ENCODE measurements at places on chromosomes 1 and 21.

- DNase-seq, result no peak
Measured at GRCh38 chr1:83693427-83694126, 305.4 kb downstream of the TTLL7 start.

DNA sequence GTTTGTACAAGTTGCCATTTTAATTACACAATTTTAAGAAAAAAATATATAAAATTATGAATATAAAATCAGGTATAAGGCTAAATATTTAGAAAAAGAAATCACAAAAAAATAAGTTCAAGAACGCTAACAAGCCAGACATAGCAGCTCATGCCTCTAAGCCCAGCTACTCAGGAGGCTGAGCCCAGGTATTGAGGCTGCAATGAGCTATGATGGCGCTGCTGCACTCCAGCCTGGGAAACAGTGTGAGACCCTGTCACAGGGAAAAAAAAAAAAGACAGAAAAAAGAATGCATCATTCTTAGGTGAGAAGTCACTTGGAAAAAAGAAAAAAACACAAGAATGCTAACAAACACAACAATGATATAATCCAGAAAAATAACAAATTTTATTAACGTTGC lies 112.3 kb upstream of the PRDX6 start:
- DNase-seq, result no peak

GRCh38 chr1:246680696-246681130 lies 43.5 kb upstream of the SCCPDH start:
- no peak for DNase-seq

- no peak for DNase-seq
Measured at GRCh38 chr1:84174051-84174556, 30.0 kb downstream of the PRKACB start.

DNA sequence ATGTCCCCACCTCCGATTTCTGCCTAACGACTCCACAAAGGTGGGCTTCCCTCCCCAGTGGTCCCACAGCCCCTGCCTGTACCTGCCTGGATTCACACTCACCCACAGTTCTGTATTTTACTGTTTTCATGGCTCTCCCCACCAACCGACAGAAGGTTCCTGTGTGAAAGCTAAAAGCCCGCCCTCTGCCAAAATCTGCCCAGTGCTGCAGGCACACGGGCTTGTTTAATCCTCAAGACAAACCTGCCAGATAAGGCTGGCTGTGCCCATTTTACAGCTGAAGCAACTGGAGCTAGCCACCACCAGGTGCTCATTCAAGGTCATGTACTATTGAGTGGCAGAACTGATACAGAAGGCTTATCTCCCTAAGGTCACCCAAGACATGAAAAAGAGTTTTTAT lies 114.5 kb downstream of the HIVEP3 start:
- DNase-seq, result no peak

GRCh38 chr1:172287208-172287607 lies 133.3 kb upstream of the C1orf105 start:
- DNase-seq, result no peak

- DNase-seq, result no peak
Measured at GRCh38 chr1:248143311-248143710, 1.6 kb upstream of the OR2M5 start.

GRCh38 chr21:41580758-41581554 lies 73.0 kb upstream of the TMPRSS2 start:
- DNase-seq, result no peak

- DNase-seq, result no peak
Measured at GRCh38 chr1:43783096-43783670, 75.8 kb downstream of the ST3GAL3 start.

DNA sequence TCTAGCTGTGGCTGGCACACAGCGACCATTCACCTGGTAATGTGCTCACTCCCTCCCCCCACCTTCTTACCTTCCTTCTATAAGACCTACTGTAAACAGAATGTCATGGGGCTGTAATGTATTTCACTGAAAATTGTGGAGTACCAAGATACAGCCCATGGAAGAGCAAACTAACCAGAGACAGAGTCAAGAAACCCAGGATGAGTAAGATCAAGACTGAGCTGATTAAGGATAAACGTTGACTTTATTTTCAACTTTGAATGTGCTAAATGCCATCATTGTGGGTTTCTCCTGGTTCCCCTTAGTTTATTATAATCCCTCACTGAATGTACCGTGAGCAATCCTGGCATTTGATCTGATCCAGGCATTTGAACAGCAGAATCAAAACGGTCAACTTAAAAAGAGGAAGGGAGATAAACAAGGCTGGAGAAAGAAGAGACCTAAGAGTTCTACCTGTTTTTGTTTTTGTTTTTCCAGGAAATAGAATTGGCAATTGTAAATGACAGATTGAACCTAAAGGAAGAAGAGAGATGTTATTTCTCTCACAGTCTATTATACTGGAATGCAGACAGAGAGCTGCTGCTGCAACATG lies 16.1 kb upstream of the ATP1B1 start:
- no peak for DNase-seq

- no peak for DNase-seq
Measured at GRCh38 chr1:159927211-159927848, 2.0 kb upstream of the TAGLN2 start.

DNA sequence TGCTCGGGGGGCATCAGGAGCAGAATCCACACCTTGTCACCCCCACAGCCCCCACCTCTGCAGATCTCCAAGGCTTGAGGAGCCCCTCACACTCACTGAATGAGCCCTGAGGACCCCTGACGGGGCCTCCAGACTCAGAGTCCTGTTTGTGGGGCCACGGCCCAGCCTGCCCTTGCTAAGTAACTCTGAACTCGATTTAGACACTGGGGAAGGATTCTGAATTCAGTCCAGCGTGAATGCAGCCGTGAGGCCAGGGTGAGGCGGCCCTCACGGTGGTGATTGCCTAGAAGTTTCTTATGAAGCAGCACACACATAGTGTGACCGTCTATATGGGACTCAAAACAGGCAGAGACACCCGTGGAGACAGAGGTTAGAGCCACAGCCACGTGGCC lies 58.9 kb upstream of the ADARB1 start:
- no peak for DNase-seq

DNA sequence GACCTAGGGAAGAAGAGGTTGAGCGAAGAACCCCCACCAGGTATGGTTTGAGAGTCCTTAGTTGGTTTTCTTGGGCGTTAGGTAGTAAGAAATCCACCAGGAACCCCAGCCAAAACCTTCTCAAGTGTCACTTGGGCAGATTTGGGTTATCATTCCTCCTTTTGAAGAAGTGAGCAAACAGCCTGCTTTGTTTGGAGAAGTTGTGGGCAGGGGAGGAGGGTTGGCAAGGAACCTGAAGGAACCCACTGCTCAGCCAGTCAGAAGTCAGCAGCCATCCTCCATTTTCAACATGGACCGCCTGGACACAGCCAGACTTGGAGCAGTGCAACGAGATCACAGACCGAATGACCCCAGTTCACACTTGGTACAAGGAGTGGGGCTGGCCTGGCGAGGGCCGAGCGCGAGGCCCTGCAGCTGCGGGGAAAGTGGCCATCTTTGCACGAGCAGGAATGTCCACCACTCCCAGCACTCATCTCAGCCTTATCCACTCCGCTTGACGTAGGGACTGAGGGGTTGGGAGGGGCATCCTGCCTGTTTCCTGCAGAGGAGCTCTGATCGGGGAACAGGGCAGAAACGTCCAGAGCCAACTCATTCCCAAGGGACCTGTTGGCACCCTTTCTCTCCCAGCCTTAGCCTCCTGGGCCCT lies 7.2 kb downstream of the ADPRS start:
- no peak for DNase-seq

- no peak for DNase-seq
Measured at GRCh38 chr1:211472724-211473123, 19.2 kb downstream of the RD3 start.

DNA sequence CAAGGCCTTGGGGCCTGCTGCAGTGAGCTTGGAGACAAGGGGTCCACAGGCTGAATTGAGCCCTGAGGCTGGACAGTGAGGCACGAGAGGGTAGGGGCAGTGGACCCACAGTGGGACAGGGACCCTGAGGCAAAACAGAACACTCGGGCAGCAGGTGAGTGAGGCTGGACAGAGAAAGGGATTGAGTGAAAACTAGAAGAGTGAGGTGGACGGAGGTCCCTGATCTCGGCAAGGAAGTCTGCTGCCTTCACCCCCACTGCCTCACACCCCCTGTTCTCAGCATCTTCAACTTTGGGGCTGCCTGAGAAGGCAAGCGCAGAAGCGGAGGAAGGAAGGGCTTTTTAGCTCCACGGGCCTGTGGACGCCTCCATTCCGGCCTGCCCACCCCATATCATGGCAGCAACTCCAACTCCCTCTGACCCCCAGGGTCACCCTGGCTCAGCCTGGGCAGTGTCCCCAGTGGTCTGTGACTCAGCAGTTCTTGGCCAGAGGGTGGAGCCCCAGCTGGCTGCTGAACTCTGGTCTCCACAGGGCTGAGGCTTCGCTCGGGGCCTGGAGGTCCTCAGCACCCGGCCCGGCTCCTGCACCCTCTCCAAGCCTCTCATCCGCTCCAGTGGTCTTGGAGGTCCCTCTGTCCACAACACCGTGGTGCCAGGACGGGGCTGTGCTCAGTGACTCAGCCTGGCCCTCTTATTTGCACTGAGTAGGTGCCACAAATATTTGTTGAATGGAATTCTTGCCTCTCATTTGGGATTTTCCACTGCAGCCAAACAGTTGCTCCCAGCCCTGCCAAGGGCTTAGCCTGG lies 60.0 kb upstream of the EPS8L3 start:
- DNase-seq, result no peak

- no peak for DNase-seq
Measured at GRCh38 chr1:66580081-66580480, 46.1 kb downstream of the SGIP1 start.

DNA sequence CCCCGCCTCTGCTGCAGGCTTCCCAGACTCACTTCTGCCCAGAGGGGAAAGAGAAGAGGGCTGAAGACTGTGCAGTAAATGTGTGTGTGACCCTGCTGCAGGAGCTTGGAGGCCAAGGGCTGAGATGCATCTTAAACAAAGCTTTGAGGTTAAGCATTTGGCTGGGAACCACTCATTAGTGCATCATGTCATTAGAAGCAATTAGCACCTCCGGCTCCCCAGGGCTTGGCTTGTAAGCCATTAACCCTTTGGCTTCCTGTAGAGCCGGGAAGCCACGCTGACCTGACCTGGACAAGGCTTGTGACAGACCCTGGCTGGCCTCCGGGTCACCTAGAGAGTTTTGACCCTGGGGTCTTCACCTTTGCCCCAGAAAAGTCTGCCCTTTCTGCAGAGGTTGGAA lies 77.0 kb downstream of the CSMD2 start:
- no peak for DNase-seq

GRCh38 chr1:223707256-223708000 lies 4.9 kb upstream of the CAPN2 start:
- no peak for DNase-seq

DNA sequence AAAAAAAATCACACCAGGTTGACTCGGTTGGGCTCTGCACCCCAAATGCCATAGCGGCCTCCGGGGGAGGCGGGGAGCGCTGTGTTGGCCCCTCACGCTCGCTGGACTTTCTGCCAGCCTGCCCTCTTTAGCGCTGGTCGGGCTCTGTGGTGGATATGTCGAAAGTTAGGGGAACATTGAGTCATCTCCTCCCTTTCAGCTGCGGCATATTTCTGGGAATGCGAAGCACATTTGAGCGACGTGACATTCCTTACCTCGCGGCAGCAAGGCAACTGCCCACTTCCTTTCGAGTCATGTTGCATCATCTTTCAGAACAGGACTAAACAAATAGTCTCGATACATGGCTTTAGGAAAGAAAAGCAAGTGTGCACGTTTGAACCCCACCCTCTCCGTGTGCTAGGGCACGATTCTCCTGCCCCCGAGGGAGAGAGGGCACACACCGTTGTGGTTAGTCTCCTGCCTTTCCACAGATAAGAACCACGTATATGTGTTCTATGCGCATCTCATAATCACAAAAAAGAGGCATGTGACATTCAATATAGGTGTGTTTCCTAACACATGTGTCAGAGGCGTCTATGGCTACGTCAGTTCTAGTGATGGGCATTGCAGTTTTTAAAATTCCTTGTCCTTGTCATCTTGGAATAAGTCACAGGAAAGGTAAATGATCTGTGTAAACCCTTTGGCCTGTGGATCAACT lies 105.9 kb upstream of the SLC45A1 start:
- DNase-seq, result no peak

- DNase-seq, result no peak
Measured at GRCh38 chr1:6105218-6105679, 59.6 kb downstream of the KCNAB2 start.

DNA sequence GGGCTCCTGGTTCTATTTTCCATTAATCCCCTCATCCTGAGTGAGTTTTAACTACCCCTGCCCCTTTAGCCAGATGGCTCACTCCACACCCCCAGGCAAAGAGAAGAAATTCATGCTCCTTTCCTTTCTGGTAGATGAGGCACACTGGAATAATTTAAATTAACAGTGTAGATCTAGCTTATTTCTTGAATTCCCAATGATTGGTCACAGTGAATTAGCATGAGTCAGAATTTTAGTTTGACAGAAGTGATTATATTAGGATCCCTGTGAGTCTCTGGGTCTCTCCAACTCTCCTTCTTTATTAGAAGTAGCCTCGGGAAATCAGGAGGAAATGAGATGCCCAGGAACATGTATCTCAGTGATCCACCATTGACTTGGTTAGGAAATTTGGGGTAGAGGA lies 103.1 kb upstream of the KAZN start:
- DNase-seq, result no peak

- no peak for DNase-seq
Measured at GRCh38 chr1:157937744-157938143, 55.7 kb upstream of the KIRREL1 start.

DNA sequence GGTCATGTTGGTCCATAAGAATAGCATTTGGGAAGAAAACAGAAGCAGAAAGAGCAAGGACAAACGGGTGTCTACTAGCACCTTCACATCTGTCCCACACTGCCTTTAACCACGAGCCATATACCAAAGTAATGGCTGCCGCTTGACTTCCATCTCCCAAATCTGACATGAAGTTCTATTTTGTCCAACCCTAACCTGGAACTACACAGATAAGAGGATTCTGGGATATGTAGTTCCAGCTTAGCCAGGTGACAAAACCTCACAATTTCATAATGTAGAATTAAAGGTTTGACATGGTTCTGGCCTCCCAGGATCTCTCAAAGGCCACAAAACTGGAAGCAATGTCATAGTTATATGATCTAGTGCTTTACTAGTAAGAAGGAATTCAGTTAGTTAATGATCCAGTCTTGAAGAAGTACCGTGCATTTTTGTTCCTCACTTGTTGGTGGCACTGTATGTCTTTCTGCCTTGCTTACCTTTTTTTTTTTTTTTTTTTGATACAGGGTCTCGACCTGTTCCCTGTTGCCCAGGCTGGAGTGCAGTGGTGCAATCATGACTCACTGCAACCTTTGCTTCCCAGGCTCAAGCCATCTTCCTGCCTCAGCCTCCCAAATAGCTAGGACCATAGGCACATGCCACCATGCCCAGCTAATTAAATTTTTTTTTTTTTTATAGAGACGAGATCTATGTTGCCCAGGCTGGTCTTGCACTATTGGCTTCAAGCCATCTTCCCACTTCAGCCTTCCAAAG lies 17.5 kb downstream of the PTGFRN start:
- no peak for DNase-seq

- DNase-seq, result no peak
Measured at GRCh38 chr1:204972426-204972825, 70.6 kb upstream of the CNTN2 start.
